Osteocyte (in vitro differentiated cells): ENCODE measurements at places on chromosomes 16 and 17. TPM values are rescaled to one million over a fixed set of nuclear protein-coding genes. Genes with fewer than 3 reads are reported as not detected.

GRCh38 chr17:27322690-27323508 lies 29.0 kb downstream of the WSB1 start:
- DNase-seq, result no peak

GRCh38 chr17:61149862-61150362 lies 249.7 kb upstream of the TBX2 start:
- no peak for DNase-seq

- no peak for DNase-seq
These were observed 26.4 kb downstream of the ADCY9 start for GRCh38 chr16:4089811-4090301.

Gene IRX3
- total RNA-seq, result 0.63 and 0.91 TPM in 2 replicates

- no peak for DNase-seq
These were observed 65.2 kb downstream of the SNX20 start for GRCh38 chr16:50615891-50616290.

- DNase-seq, result no peak
These were observed 9.9 kb upstream of the SREBF1 start for GRCh38 chr17:17846645-17847044.
